CD4-positive, alpha-beta T cell (primary cell): ENCODE measurements at places on chromosomes 4 and X. TPM values are rescaled to one million over a fixed set of nuclear protein-coding genes. Genes with fewer than 3 reads are reported as not detected.

- H3K4me3 ChIP-seq: peak within 1 kb of the TSS; percentile 40
- H3K27me3 ChIP-seq: peaks cover 40% of the 10 kb centered on the region
- H3K36me3 ChIP-seq: no peaks in the 10 kb centered on the region
- no peak within 1 kb of the TSS for H3K27ac ChIP-seq
Observed at GRCh38 chrX:118823263-118824172, at the start of gene ZCCHC12. ZCCHC12 (plus strand) TSS chrX:118823824; CDS start chrX:118825245, 1,421 bp downstream.

Gene EVC2
- 1.1 TPM for total RNA-seq

DNA sequence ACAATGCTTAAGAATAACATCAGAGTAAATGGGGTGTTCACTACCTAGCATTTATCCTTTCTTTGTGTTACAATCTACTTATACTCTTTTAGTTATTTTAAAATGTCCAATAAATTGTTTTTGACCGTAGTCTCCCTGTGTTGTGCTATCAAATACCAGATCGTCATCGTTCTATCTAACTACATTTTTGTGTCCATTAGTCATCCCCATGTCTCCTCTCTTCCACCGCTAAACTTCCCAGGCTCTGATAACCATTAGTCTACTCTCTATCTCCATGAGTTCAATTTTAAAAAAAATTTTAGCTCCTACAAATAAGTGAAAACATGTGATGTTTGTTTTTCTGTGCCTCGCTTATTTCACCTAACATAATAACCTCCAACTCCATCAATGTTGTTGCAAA lies 381.9 kb downstream of the PRDM5 start:
- H3K4me1 ChIP-seq: no peaks in the 10 kb centered on the region
- H3K36me3 ChIP-seq: no peaks in the 10 kb centered on the region
- DNase-seq: no peak

DNA sequence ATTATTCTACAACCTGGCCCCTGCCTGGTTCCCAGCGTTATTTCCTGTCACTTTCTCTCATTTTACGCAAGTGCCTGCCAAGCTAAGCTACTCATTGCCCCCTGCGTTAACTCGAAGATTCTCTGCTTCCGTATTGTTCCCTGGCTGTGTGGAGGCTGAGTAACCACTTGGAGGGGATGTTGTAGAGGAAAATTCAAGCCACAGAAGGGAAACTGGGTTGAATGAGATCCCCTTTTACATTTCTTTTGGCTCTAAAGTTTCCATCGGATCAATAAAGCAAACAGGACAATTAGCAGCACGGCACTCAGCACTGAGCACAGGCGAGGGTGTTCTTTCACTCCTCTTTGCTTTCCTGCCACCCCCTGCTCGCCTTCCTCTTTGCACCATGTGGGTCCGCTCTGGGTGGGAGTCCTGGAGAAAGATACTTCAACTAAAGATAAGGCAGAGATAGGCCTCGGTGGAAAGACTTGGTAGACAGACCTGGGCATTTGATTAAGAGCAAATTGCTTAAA lies 4.2 kb upstream of the TMSB4X start:
- DNase-seq: no peak
- peak overlapping the region; percentile 98 for H3K4me3 ChIP-seq
- H3K4me1 ChIP-seq: peaks cover 45% of the 10 kb centered on the region
- no peaks in the 10 kb centered on the region for H3K27me3 ChIP-seq

Gene MAGEA8
- not detected for total RNA-seq

- H3K36me3 ChIP-seq: no peaks in the 10 kb centered on the region
- H3K27ac ChIP-seq: no peak overlapping the region
- H3K27me3 ChIP-seq: no peaks in the 10 kb centered on the region
- no peaks in the 10 kb centered on the region for H3K4me1 ChIP-seq
- DNase-seq: no peak
- H3K4me3 ChIP-seq: no peak overlapping the region
Observed at GRCh38 chr4:65217179-65217578, 453.1 kb downstream of the EPHA5 start.

Gene P2RY10
- total RNA-seq: 85.3 TPM

GRCh38 chr4:124334119-124334518 lies 378.4 kb downstream of the ANKRD50 start:
- no peaks in the 10 kb centered on the region for H3K4me1 ChIP-seq
- no peaks in the 10 kb centered on the region for H3K27me3 ChIP-seq
- H3K4me3 ChIP-seq: no peak overlapping the region
- H3K27ac ChIP-seq: no peak overlapping the region
- no peaks in the 10 kb centered on the region for H3K36me3 ChIP-seq
- DNase-seq: no peak

- no peaks in the 10 kb centered on the region for H3K27me3 ChIP-seq
- no peak for DNase-seq
- peak overlapping the region; percentile 61 for H3K4me3 ChIP-seq
- no peaks in the 10 kb centered on the region for H3K36me3 ChIP-seq
- no peak overlapping the region for H3K27ac ChIP-seq
Observed at GRCh38 chrX:40013266-40014195, 84.2 kb downstream of the BCOR start.

Gene DRD5
- not detected for total RNA-seq

DNA sequence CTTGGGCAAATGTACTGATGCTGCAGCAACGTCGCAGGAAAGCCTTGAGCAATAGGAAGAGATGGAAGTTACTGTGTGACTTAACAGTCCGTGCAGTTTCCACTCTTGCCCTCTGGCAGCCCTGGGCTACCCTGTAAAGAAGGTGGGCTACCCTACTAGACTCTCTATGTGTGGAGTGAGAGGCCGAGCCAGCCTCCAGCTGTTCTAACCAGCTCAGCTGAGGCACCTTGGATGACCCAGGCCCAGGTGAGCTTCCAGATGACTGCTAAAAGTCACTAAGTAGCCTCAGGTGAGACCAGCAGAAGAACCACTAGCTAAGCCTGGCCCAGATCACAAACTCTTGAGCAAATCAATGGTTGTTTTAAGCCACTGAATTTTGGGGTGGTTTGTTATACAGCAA lies 34.9 kb upstream of the PPP2R2C start:
- no peaks in the 10 kb centered on the region for H3K27me3 ChIP-seq
- no peak overlapping the region for H3K4me3 ChIP-seq
- no peaks in the 10 kb centered on the region for H3K4me1 ChIP-seq
- no peaks in the 10 kb centered on the region for H3K36me3 ChIP-seq
- DNase-seq: no peak

- no peaks in the 10 kb centered on the region for H3K4me1 ChIP-seq
- no peak overlapping the region for H3K27ac ChIP-seq
- no peak overlapping the region for H3K4me3 ChIP-seq
- no peaks in the 10 kb centered on the region for H3K27me3 ChIP-seq
- DNase-seq: no peak
Observed at GRCh38 chr4:125952631-125953030, 637.9 kb downstream of the FAT4 start.

DNA sequence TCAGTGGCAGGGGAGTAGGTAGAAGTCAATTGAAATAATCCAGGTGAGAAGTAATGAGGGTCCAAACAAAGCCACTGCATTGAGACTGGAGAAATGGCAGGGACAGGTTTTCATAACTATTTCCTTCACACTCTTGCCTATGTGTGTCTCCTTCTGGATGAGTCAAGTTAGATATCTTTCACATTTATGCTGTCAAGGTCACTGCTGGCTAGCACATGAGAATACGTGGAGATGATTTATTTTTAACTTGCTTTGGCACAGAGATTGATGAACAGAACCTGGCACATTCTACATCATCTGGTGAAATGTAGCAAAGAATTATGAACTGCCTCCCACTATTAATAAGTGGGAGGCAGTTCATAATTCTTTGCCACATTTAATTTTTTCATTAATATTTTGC lies 66.7 kb upstream of the BOD1L1 start:
- H3K4me3 ChIP-seq: no peak overlapping the region
- H3K27me3 ChIP-seq: no peaks in the 10 kb centered on the region

- H3K36me3 ChIP-seq: no peaks in the 10 kb centered on the region
- no peaks in the 10 kb centered on the region for H3K4me1 ChIP-seq
- H3K27ac ChIP-seq: no peak overlapping the region
- no peak overlapping the region for H3K4me3 ChIP-seq
Observed at GRCh38 chr4:43103048-43103447, 210.5 kb downstream of the GRXCR1 start.

- peaks cover 25% of the 10 kb centered on the region for H3K4me1 ChIP-seq
- H3K4me3 ChIP-seq: peak overlapping the region; percentile 96
- H3K27ac ChIP-seq: peak overlapping the region; percentile 62
- H3K36me3 ChIP-seq: no peaks in the 10 kb centered on the region
Observed at GRCh38 chr4:42656679-42656943, 294 bp downstream of the ATP8A1 start.

DNA sequence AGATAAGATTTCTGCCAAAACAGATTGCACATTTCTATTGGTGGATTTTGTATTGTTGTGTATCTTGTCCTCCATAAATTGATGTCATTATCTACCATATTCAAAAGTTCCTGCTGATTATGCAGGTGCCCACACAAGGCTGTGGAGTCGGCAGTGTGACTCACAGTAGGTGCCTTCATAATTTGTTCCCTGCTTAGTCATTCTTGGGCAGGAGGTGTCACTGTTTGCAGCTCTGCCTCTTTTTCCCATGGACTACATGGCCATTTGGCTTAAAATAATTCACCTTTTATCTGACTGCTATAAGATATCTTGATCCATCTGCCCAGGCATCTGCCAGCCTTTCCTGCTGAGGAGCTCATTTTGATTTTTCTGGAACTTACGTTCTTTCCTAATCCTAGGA lies 33.6 kb upstream of the ENPEP start:
- H3K4me3 ChIP-seq: no peak overlapping the region
- no peaks in the 10 kb centered on the region for H3K27me3 ChIP-seq
- H3K4me1 ChIP-seq: no peaks in the 10 kb centered on the region
- no peak for DNase-seq
- no peaks in the 10 kb centered on the region for H3K36me3 ChIP-seq

Gene OTC
- total RNA-seq: not detected

Gene DCK
- 13.9 TPM for total RNA-seq

GRCh38 chr4:29861307-29861706 lies 858.9 kb upstream of the PCDH7 start:
- no peaks in the 10 kb centered on the region for H3K4me1 ChIP-seq
- H3K4me3 ChIP-seq: no peak overlapping the region
- H3K27me3 ChIP-seq: no peaks in the 10 kb centered on the region
- H3K27ac ChIP-seq: no peak overlapping the region

DNA sequence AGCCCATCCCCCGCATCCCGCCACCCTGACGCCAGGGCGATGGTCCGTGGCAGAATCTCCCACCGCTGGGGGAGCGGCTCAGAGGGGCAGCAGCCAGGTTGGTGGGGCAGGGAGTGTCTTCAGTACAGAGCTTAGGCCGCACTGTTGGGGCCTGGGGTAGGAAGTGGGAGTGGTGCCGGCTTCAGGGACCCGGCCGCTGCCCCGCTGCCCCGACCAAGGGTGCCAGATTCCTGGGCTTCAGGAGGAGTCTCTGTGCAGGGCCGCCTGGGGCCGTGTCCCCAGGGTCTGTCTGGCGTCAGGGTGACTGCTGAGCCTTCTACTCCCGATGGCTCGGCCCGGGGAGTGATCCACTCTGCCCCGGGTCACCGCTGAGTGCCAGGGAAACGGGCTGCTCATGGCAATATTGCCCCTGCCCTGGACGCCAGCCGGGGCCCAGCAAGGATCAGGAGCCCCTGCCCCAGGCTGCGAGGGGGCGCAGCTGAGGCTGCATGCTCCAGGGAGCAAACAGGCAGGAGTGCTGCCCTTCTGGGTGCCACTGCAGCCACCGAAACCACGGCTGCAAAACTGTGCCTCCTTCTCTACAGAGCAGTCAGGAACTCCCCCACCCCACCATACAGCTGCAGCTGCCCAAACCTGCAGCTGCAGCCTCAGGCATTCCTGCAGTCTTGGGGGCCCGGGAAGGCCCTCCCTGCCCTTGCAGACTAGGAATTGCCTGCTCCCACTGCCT lies 1206.1 kb downstream of the ARAP2 start:
- no peak overlapping the region for H3K27ac ChIP-seq
- no peaks in the 10 kb centered on the region for H3K4me1 ChIP-seq
- H3K4me3 ChIP-seq: no peak overlapping the region
- H3K36me3 ChIP-seq: no peaks in the 10 kb centered on the region
- DNase-seq: no peak
- H3K27me3 ChIP-seq: no peaks in the 10 kb centered on the region

Gene IGSF1
- not detected for total RNA-seq

DNA sequence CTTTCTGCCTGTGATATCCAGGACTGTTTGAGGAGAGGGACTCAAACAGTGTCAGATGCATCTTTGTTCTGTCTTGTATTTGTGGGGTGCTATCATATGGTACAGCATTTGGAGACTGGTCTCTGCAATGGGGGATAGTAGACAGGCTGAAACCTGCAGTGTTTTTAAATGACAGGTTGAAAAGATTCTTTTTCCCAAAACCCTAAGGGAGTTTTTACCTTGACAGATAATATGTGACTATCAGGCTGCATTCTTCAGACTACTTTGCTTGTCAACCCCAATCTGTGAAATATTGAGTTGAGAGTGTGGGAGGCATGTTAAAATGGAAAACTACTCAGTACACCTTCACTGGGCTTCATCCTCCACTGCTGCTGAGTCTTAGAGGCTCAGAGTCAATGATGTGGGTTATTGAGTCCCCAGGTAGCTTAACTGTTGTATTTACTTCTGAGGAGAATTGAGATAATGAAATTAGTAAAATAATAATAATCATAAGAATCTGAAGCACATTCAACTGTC lies 274.9 kb downstream of the GASK1B start:
- no peaks in the 10 kb centered on the region for H3K4me1 ChIP-seq
- no peak for DNase-seq
- no peak overlapping the region for H3K27ac ChIP-seq
- H3K4me3 ChIP-seq: no peak overlapping the region
- no peaks in the 10 kb centered on the region for H3K27me3 ChIP-seq
- H3K36me3 ChIP-seq: no peaks in the 10 kb centered on the region

Gene HAUS7
- 24.4 TPM for total RNA-seq

Gene GPRASP2
- total RNA-seq: 2.6 TPM

Gene SLBP
- total RNA-seq: 47.6 TPM

DNA sequence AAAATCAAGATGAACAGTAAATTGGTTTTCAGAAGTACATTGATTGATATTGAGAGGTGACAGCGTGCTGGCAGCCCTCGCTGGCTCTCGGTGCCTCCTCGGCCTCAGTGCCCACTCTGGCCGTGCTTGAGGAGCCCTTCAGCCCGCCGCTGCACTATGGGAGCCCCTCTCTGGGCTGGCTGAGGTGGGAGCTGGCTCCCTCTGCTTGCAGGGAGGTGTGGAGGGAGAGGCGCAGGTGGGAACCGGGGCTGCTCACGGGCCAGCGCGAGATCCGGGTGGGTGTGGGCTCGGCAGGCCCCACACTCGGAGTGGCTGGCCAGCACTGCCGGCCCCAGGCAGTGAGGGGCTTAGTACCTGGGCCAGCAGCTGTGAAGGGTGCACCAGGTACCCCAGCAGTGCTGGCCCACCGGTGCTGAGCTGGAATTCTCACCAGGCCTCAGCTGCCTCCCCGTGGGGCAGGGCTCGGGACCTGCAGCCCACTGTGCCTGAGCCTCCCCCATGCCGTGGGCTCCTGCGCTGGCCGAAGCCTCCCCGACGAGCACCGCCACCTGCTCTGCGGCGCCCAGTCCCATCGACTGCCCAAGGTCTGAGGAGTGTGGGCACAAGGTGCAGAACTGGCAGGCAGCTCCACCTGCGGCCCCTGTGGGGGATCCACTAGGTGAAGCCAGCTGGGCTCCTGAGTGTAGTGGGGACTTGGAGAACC lies 25.2 kb downstream of the RAP2C start:
- no peak overlapping the region for H3K27ac ChIP-seq
- H3K4me3 ChIP-seq: no peak overlapping the region
- no peak for DNase-seq
- H3K27me3 ChIP-seq: no peaks in the 10 kb centered on the region
- no peaks in the 10 kb centered on the region for H3K4me1 ChIP-seq
- H3K36me3 ChIP-seq: no peaks in the 10 kb centered on the region
